ENCODE measurements at places on chromosomes 13 and 19. TPM values are rescaled to one million over a fixed set of nuclear protein-coding genes. Genes with fewer than 3 reads are reported as not detected.

GRCh38 chr19:34512254-34512822 lies 30.8 kb downstream of the WTIP start:
- no peak for DNase-seq

DNA sequence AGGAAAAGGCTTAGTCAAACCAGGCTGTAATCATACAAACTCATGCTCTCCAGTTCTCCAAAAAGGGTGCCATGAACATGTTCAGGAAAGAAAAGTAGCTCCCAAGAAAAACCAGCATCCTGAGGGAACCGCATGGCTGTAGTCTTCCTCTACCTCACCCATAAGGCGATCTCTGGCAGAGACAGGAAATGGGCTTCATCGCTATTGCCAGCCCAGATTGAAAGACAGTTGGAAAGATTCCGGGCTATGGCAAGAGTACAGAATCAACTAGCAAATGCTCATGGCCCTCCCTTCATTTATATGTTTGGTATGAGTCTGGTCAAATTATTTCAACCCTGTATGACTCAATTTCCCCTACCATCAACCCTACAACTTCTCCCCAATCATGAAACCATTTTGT lies 140.1 kb downstream of the LHFPL6 start:
- DNase-seq = no peak

DNA sequence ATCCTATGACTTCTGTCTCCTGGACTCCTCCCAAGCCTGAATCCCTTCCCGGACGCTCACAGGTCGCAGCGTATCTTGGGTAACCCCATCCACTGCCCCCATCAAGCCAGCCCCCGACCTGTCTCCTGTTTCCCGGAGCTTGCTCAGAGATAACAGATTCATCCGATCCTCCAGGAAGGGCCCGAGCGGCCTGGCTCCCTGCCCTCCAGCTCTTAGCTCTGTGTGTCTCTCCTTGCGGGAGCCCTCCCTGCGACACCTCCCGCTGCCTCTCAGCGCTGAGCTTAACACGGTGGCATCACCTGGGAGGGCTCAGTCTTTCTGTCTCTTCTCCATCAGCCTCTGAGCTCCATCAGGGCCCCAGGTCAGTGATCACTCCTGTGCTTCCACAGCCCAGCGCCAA lies 4.3 kb upstream of the TMEM255B start:
- no peak for DNase-seq

DNA sequence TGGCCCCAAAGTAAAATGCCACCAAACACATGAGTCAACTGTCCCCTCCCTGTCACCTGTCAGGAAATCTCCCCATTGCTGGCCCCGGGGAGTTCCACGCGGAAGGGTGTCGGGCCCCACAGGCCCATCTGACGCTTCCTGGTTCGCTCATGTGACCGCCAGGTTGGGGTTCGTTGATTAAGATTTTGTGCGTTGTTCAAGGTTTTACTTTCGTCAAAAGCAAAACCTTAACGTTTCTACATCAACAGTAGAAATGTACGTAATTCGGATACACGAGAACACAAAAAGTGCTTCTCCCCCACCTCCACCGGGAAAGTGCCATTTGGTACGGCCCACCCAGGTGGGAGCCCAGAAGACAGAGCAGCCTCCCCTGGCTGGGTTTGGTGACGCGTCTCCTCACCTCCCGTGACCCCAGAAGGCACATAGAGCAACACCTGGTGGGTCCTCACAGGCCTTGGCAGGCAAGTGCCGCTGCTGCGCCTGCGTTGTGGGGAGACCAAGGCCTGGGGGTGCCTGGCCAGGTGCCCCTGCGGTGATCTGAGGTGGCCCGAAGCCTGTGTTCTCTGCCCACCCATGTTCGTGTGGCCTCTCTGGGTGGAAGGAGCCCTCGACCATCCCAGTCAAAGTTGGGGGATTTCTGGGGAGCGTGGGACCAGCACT lies 161.6 kb downstream of the KDM4B start:
- no peak for DNase-seq

GRCh38 chr13:23639674-23640073 lies 69.5 kb downstream of the TNFRSF19 start:
- no peak for DNase-seq

GRCh38 chr19:30183807-30184490 lies 188.2 kb upstream of the ZNF536 start:
- no peak for DNase-seq

- no peak for DNase-seq
Measured at GRCh38 chr19:21626091-21626490, 120.7 kb downstream of the ZNF429 start.

GRCh38 chr13:51912091-51912490 lies 50.3 kb downstream of the CCDC70 start:
- no peak for DNase-seq

GRCh38 chr13:70191034-70191433 lies 82.8 kb upstream of the KLHL1 start:
- DNase-seq = no peak

MISP3 gene
- under 0.01 TPM for total RNA-seq

ZNF491 gene
- total RNA-seq = 2.2 TPM

RBM26 gene
- 35.1 TPM for total RNA-seq

KRTDAP gene
- not detected for total RNA-seq
